ENCODE measurements at places on chromosomes 12 and 14.
A peak's percentile ranks its signal among the peaks of the same experiment; 100 is the strongest.

GRCh38 chr14:81382517-81383225 is 17.5 kb downstream of the STON2 start:
- no peak for DNase-seq

- no peak for DNase-seq
Measured at GRCh38 chr12:113955109-113955970, 10.8 kb downstream of the RBM19 start.

DNA sequence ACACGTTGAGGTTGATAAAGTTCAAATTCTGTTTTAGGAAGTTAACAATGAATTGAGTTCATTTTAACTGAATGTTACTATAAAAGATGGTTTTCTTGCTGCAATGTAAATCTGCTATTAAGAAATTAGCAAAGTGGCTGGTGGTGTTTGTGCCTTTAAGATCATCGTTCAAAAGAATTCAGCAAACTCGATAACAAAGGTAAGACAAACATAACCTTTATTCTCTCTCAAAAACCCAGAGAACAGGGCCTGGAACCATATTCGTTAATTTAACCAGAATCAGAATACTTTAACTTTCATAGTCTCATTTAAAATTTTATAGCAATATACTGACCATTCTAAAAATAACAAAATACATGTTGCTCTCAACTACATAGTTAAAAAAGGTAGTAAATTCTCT is 3.4 kb downstream of the TMEM30B start:
- DNase-seq = no peak

GRCh38 chr12:108807996-108808769 is 49.2 kb downstream of the SSH1 start:
- DNase-seq = no peak

- DNase-seq = no peak
Measured at GRCh38 chr12:24421759-24422158, 472.3 kb upstream of the SOX5 start.

DNA sequence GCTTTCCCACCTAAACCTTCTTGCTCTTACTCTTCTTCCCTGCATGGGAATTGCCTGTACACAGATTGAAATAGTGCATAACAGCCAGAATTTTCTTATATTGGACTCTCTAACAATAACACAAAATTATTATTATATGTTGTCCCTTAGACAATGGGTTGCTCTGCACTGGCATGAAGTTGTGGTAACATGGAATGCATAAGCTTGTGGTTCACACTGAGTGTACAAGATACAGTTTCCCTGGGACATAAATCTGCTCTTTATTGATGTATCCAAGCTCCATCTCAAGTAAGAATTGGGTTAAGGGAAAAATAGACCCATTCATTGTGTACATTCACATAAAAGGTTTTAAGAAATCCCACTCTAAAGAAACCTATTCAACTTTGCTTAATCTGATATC is 114.4 kb upstream of the NTF3 start:
- DNase-seq = no peak

DNA sequence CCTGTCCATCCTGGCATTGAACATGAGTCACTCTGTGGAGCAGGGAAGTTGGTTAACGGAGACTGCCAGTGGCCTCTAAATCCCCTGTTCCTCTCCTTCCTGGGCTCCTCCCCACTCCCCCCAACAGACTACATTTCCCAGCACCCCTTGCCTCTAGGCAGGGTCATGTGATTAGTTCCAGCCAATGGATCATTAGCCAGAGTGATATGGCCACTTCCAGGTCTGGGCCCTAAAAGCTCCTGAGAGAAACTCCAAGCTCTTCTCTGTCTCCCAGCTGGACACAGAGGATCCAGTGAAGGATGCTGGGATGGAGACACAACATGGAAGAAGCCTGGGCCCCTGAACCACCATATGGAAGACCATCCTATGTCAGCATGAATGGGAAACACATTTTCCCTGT is 54.4 kb upstream of the RFLNA start:
- no peak for DNase-seq

DNA sequence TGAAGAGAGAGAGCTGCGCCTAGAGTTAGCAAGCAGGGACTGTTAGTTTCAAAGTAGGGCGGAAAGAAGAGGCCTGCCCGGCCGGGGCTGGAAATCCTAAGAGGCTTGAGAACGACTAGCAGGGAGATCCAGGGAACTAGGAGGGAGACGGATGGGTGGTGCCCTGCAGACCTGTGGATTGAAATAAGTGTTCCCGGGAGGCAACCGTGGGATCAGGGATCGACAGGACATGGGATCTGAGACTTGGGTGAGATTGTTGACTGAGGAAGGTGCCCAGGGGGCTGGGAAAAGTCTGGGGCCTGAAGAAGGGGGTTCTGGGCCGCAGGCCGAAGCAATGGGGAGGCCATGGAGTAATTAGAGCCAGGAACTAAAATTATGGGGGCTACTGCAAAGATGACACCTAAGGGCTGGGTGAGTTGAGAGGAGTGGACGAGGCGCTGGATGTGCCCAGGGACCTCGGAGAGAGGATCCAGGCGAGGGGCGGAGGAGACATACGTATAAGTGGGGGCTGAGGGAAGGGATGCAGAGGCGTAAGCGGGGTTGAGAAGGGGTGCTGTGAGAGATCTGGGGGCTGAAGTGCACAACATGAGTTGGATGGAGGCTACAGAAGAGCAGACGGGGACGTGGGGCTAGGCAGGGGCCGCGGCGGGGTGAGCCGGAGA is 635 bp downstream of the LTA4H start:
- peak; percentile 66 for DNase-seq

- peak; percentile 98 for DNase-seq
Measured at GRCh38 chr14:100708425-100709288, 18.0 kb upstream of the DLK1 start.

- no peak for DNase-seq
Measured at GRCh38 chr12:104952816-104953215, 5.3 kb downstream of the SLC41A2 start.

DNA sequence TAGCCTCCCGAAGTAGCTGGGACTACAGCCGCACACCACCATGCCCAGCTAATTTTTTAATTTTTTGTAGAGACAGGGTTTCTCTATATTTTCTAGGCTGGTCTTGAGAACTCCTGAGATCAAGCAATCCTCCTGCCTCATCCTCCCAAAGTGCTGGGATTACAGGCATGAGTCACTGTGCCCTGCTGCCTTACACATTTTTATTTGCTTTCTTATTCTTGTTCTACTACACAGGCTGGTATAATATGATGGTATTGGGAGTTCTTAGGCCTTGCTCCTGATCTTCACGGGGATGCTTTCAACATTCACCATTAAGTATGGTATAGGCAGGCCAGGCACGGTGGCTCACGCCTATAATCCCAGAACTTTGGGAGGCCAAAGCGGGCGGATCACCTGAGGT is 21.2 kb downstream of the DGLUCY start:
- DNase-seq = no peak

DNA sequence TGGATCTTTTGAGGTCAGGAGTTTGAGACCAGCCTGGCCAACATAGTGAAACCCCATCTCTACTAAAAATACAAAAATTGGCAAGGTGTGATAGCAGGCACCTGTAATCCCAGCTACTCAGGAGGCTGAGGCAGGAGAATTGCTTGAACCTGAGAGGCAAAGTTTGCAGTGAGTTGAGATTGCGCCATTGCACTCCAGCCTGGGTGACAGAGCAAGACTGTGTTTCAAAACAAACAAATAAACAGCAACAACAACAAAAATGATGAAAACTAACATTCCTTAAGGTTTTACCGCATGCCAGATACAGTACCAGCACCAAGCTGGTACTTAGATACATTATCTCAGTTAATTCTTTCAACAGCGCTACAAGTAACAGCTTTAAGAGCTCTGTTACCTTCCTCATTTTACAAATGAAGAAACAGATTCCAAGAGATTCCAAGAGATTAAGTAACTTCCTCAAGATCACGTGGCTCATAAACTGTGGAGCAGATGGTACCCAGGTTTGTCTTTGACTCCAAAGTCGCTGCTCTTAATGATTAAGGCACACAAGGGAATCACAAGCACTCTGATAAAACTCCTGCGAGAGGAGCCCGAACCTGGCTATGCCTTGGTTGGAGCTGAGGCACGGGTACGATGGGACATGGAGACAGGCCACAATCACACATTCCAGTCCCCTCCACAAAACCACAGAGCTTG is 17.7 kb upstream of the PLEK2 start:
- no peak for DNase-seq

GRCh38 chr12:105418229-105418628 is 87.7 kb downstream of the C12orf75 start:
- DNase-seq = no peak

DNA sequence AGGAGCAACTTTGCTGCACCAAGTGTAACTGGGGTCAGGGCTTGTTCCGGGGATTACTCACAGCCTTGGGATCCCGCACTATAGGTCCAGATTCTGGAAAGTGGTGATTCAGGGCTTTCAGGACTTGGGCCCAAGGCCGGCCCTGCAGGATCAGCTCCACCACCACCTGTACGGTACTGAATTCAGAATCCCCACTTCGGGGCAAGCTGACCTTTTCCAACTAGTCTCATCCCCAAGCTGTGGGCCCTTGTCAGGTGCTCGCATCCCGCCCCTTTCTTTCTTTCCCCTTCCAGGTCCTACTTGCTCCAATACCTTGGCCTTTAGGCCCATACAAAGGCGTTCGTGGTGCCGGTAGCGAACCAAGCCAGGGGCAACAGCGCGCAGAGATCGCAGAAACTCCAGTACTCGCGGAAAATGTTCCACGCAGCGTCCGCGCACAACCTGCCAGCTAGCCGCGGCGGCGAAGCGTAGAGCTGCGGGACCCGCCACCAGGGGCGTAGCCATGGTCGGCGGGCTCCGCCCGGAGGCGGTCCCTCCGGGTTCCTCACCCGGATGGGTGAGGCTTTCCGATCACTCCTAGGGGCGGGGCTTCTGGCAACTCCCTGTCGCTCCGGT is 487 bp downstream of the TINF2 start:
- peak; percentile 96 for DNase-seq

- DNase-seq = peak; percentile 58
Measured at GRCh38 chr14:91573894-91574837, 64.1 kb upstream of the PPP4R3A start.

DNA sequence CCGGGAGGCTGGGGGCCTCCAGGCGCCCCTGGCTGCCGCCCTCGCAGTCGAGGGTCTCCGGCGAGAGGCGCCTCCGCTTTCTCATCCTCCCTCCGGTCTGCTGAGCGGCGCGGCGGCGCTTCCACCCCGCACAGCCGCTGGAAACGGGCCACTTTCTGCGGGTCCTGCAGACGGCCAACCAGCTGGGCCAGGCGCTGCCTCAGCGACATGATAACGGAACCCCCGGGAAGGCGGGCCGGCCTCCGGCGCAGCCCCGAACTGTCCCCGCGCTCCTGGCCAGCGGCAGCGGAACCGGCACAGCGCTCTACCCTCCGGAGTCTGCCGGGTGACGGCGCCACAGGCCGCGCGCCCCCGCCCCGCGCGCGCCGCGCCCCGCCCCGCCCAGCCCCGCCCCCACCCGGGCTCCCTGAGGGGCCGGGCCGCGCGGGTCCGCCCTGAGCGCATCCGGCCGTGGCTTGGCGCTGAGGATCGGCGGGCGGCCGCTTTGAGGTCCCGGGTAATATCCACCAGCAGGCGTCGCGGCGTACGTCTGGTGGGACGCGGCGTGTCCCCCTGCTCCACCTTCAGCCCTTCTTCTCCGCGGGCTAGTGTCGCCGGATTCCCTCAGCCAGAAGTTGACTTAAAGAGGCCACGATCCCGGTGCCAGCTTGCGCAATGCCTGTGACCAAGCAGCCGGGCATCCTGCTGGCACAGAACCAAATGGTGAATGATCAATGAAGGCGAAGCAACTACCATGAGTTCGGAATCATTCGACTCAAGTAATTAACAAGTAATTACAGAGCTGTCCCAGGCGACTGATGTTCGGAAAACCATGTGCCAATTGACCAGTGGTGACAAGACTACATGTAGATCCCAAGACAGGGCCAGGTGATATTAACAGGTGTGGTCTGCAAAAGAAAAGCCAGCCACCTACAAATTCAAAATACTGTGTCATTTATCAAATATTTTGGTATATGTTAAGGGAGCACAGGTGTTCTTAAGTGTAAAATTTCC is at the start of gene SGPP1:
SGPP1 (minus strand) TSS at position 330 of the 993 bp plus-strand sequence; CDS start at position 209, 121 bp downstream.
- DNase-seq = peak; percentile 76

GRCh38 chr12:21472197-21472823 is 29.1 kb downstream of the RECQL start:
- DNase-seq = no peak

GRCh38 chr14:86491743-86492142 is 961.8 kb downstream of the FLRT2 start:
- DNase-seq = no peak
